ENCODE measurements at places on chromosomes 1 and 21.

- no peak for DNase-seq
These were observed 236.2 kb upstream of the NRIP1 start for GRCh38 chr21:15301014-15301413.

DNA sequence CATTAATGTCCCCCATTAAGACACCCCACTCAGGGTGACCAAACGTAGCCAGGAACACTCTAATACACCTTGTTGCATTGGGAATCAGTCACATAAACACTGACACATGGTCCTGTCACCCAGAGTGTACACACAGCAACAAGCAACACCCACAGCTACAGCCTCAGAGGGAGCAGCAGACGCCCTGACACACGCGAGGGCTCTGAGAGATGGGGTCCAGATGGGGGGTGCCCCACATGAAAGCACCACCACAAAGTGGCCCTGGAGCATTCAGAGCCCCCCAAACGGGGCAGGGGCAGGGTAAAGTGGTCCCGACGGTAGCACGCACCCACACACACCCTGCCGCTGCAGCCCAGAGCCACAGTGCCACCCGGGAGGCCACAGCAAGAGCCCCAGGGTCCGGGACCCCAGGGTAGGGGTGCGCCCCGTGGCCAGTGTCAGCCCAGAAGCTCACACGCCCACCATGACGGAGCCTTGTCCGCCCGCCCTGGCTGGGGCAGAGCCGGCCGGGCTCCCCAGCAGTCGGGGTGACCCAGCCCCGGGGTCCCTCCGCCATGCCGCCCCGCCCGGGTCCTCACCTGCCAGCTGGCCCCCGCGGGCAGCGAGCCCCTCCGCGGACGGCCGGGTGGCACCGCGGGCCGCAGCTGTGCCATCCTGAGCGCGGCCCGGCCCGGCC, 47.3 kb downstream of the RAP1GAP start:
- no peak for DNase-seq

DNA sequence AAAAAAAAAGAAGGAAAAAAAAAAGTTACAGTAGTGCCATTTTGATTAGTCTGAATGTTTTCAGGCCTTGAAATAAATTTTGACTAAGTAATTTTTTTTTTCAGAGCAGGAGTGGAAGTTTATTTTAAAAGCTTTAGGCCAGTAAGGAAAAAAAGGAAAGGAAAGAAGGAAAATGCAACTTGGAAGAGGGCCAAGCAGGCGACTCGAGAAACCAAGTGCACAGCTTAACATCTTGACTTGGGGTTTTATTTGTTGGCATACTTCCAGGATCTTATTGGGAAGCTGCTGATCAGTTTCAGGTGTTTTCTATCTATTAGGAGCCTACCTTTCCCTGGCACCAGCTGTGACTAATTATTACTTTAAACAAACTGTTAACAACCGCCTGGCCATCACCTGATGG, 41.7 kb downstream of the ATF3 start:
- DNase-seq: no peak

DNA sequence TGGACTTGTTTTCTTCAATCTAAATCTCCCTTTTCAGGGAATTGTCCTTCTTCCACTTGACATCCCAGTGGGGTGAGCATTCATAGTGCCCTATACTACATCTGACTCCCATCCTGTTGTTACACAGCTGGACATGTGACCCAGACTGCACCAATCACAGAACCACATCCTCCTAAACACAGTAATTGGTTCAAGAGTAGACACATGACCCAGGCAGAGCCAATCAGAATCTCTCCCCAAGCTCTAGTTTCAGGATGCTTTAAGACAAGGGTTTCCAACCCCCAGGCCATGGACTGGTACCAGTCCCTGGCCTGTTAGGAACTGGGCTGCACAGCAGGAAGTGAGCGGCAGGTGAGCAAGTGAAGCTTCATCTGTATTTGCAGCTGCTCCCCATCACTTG, 5.6 kb upstream of the DDOST start:
- no peak for DNase-seq

- DNase-seq: no peak
These were observed 286.3 kb downstream of the AKT3 start for GRCh38 chr1:243563732-243564131.

DNA sequence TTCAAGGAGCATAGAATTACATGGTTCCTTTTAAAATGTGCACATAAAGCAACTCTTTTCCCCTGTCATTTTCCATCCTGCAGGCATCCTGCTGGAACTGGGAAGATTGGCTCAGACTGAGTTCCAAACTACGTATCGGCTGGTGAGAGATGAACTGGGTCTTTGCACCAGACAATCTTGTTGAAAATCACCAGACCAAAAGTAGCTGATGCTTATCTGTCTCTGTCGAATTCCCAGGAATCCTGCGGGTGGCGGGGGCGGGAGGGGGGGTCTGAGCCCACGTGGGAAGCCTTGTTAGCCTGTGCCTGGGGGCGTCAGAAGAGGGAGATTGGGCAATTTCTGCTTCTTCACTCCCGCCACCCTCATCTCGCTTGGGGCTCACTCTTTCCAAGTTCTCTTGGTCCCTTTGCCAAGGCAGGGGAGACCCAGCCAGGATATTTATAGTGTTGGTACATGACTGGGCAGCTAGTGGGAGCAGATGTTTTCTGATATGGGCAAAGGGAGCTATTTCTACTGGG, 90.1 kb upstream of the SLC25A33 start:
- peak; percentile 86 for DNase-seq

- DNase-seq: no peak
These were observed 11.5 kb downstream of the SLC44A3 start for GRCh38 chr1:94831641-94832040.

DNA sequence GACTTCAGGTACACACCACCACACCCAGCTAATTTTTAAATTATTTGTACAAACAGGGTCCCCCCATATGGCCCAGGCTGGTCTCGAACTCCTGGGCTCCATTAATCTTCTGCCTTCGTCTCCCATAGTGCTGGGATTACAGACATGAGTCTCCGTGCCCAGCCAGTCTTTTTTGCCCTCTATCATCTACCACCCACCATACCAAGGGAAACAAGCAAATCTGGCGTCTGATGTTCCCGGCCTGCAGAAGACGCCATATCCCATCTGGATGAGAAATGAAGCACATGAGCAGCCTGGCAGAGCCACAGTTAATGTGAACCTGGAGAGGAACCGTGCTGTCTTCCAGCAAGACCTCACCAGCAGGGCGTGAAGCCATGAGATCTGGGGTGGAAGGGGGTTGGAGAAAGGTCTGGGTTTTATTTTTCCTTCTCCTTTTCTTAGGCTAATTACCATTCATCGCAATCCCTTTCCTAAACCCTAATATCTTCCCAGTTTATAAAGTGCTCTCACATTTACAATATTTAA, 1.8 kb upstream of the PRELP start:
- DNase-seq: no peak

- no peak for DNase-seq
These were observed 4.8 kb downstream of the ETV3 start for GRCh38 chr1:157133426-157133825.

DNA sequence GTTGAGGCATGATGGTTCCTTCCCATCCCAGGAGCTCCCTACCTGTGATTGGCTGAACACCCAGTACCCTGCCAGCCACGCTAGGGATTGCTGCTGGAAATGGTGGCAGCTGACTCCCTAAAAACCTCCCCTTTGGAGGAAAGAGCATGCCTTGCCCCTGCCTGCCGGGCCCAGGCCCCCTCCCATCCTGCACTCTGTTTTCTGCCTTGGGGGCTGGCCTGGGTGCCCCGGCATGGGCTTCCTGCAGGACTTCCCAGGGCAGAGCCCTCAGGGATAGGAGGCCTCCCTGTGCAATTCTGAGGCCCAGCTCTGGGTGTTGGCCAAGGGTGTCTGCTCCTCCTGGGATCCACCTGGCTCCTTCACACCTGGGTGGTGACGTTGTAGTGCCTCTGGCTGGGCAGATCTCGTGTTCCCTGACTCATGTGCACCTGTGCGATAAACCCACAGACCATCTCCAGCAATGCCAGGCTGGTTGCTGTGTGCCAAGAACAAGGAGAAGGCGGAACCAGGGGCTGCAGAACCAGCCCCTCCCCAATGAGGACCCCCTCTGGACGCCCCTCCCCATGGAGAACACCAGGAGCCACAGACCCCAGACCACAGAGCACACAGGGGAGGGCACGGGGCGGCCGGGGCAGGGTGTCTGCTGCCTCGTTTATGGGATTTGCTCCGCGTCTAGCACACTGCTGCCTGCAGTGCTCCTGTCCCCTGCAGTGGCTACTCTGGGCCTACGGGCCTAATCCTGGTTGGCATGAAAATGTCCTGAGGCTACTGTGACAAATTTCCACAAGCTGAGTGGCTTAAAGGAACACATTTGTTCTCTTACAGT, 13.6 kb downstream of the CSTB start:
- DNase-seq: no peak

- DNase-seq: no peak
These were observed 9.2 kb downstream of the PSRC1 start for GRCh38 chr1:109273570-109274288.

DNA sequence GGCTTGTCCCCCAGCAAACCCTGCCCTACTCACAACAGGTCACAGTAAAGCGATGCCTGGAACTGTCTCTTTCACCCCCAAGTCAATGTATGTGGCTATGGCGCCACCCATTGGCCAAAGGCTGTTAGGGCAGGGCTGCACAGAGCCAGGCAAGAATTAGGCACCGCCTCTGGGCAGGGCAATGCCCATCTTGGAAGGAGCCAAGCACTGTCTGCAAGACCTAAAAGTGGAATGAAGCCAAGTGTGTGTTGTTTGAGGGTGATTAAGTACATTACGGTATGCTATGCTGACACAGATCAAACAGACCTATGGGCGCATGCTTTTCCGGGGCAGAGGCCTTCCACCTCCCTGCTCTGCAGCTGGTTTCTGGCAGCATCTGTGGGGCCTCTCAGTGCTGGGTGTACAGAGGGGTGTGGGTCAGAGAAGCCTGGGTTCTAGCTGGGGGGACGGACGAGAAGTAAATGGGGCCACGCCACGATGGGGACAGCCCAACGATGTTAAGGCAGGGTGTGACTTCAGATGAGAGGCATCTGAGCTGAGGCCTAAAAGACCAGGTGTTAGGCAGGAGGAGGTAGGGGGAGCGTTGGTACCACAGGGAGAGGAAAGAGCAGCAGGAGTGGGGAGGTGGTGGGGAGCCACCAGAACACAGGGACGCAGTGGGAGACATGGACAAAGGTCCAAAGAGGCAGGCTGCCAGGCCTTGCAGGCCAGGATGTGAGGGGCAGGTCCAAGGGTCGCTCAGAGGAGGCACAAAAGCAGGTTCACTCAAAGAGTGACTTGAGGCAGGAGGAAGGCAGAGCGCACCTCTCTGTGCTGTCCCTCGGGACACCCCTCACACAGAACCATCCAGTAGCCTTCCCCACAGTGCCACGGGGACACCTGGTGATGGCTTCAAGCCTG, 49.8 kb downstream of the ACOT7 start:
- peak; percentile 84 for DNase-seq

DNA sequence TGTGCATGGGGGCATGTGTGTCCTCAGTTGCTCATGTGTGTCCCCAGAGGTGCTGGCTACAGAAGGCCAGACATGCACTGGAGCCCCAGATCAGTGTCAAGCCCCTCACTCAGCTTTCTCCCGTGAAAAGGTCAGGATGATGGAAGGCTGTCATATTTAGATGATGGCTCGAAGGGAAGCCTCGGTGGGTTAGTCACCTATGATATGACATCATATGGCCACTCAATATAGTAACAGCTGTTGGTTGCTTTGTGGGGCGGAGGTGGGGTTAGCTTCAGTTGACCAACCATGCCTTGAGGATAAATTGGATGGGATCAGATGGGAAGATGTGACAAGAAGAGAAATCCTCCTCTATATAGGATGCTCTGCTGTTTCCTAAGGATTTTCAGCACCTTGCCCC, 43.5 kb upstream of the ATF3 start:
- no peak for DNase-seq

- DNase-seq: no peak
These were observed 758 bp downstream of the RAD54L start for GRCh38 chr1:46248122-46248920.

GRCh38 chr1:46654012-46654411, 14.2 kb downstream of the ATPAF1 start:
- DNase-seq: no peak

DNA sequence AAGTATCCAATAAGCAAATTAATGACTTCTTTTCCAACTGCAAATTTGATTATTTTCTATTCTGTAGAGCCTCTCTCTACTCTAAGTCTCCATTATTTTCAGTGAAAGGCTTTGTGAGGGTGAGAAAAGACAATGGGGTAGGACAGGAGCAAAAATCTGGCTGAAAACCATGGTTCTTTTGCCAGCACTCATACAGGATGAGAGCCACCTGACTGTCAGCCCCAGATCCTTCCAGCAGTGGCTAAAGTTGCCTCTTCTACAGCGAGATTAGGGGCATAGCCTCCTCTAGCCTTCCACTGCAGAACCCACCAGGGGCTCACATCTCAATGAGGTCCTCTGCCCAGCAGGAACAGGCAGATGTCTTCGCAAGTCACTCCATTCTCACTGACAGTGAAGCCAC, 23.7 kb downstream of the NMNAT2 start:
- no peak for DNase-seq

DNA sequence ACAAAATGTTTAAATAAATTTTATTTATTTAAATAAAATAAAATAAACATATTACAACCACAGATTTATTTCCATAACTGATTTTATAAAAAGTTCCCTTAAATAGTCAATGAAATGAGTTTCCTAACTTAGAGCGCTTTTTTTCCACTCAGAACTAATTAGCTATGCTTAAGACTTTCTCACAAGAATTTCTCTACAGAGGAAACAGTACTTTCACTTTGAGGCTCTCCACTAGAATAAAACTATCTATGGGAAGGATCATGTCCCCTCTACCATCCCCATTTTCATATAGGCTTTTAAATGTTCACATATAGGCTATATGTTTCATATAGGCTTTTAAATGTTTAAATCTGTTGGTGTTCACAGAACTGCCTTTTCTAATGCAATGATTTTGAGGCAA, 40.0 kb upstream of the DPH5 start:
- no peak for DNase-seq

GRCh38 chr1:117045644-117046043, 14.5 kb upstream of the TTF2 start:
- DNase-seq: no peak

DNA sequence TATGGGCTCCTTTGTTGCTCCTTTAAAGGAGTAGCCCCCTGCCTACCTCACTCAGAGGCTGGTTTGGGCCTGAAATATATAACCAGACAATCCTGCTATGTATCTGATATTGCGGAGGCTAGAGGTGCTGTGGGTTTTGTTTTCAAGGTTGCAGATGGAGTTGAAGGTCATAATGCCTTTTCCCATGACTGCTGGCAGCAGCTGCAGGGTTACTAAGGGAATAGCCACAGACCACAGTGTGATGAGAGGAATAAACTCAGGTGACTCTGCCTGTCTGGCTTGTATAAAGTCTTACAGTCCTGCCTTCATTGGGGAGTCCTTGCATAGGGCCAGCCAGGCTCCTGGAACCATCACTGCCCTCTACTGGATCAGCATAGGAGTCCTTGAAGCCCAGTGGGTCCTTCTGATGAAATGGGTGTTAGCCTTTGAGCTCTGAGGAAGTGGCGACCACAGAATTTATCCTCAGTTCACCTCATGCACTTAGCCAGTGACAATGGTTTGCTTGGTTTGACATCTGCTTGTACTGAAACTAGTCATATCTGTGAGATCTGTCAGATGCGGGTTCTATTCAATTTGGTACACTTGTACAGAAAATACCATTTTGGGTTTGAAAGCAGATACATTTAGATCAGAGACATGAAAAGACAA, 174.4 kb upstream of the HMCN1 start:
- DNase-seq: peak; percentile 52

- peak; percentile 29 for DNase-seq
These were observed 223.4 kb downstream of the FMN2 start for GRCh38 chr1:240314845-240315801.
